Stimulated activated CD8-positive, alpha-beta memory T cell treated with anti-CD3 and anti-CD28 coated beads, Interleukin-4, amount 100 ng/mL, for 48 hours (primary cell): ENCODE measurements at places on chromosomes 12 and 14.

DNA sequence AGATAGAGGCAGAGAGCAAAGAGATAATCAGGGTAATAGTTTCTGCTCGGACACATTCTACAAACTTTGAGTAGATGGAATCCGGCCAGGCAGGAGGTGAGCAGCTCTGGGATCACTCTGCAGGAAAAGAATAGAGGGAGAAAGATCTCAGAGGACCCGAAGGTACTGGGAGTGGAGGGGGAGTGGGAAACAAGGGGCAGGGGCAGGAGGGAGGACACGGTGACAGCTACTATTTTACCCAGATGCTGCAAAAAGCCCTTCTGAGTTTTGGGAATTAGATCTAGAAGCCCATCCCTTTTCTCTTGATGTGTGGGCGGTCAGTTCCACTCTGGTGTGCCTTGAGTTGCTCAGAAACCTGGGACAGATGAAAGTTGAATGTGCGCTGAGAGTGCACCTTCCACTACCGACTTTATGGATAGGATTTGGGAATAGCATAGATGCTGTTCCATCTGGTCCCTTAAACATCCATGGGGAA lies 556 bp downstream of the GPRC5A start:
- no peak for DNase-seq

- no peak for DNase-seq
Observed at GRCh38 chr14:24113379-24113800, 1.2 kb upstream of the DCAF11 start.

- DNase-seq = no peak
Observed at GRCh38 chr14:101909371-101910096, 54.8 kb upstream of the DYNC1H1 start.

DNA sequence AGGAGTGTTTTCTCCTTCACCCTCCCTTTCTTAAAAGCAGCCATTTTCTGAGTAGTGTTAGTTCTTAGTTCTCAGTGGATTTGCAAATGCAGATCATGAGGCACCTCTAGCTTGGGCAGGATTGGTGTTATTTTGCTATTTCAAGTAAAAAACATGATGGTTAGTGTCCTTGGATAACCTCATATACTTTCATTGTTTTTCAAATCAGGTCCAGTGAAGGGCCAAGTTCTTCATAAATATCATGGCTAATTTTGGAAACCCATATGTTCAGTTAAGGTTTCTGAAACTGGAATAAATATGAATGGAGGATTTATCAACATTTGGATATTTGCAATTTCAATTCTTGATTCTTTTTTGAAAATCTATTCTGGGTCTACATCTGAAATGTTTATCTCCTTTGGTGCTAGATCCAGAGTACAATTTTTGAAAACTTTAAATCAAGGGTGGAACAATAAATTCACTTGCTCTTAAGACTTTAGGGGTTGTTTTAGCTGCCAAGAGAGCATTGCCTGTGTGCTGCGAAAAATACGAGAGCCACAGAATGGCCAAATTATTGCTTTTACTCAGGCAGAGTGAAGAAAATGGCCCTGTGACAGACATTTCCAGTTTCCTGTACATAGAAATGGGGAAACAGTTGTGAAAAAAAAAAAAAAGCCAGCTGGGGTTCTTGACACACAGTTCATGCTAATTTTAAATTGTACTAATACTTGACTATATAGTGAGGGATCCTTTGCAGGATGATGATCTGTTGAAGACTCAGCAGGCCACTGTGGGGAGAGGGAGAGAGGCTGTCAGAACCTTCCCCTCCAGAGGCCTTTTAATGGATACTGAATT lies 104.6 kb downstream of the BICD1 start:
- DNase-seq = no peak

- no peak for DNase-seq
Observed at GRCh38 chr14:69464829-69465228, 19.7 kb upstream of the PLEKHD1 start.

DNA sequence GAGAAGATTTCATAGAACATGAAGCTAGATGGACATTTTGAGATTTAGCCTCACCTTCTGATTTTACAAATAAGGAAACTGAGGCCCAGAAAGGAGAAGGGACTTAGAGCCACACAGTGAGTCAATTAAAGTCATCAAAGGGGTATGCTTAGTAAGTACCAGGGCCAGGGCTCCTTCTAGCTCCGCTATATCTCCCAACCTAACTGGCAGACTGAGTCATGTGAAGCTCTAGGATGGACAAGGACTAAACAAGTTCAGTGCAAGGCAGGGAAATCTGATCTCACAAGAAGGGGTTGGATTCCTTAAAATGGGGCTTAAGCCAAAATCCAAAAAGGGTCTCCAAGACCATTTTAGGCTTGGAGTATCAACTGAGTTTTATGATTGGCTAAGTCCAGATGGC lies 215.8 kb downstream of the PHLDA1 start:
- DNase-seq = no peak

DNA sequence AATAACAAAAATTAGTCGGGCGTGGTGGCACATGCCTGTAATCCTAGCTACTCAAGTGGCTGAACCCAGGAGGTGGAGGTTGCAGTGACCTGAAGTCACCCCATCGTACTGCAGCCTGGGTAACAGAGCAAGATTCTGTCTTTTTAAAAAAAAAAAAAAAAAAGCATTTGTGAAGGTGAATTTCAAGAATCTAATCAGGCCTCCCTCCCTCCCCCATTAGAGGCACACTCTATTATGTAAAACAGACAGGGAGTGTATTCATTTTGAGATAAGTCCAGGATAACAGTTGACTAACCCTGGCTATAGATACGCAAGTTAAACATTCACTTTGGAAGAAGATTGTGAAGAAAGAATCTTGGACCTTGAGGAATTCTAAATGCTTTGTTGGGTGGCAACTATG lies 2.9 kb downstream of the RESF1 start:
- DNase-seq = no peak

DNA sequence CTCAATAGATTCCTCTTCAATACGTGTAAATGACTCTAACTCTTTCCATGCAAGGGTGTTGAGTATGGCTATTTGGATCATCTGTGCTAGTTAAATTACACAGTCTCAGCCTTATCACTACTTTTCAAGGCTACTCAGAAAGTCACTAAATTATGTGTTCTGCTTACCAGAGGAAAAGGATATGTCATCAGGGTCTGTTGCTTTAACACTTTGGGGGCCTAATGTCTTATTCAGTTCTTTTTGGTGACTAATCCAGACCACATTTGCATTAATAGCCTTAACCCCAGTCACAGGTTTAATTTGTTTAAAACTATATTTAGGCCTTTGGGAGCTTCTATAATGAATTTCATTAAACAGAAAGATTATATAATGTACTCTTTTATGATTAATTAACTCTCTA lies 649.3 kb downstream of the RPS29 start:
- no peak for DNase-seq

- no peak for DNase-seq
Observed at GRCh38 chr14:74545386-74545785, 51.8 kb downstream of the ISCA2 start.

GRCh38 chr12:958588-959123 lies 9.2 kb upstream of the RAD52 start:
- DNase-seq = no peak

DNA sequence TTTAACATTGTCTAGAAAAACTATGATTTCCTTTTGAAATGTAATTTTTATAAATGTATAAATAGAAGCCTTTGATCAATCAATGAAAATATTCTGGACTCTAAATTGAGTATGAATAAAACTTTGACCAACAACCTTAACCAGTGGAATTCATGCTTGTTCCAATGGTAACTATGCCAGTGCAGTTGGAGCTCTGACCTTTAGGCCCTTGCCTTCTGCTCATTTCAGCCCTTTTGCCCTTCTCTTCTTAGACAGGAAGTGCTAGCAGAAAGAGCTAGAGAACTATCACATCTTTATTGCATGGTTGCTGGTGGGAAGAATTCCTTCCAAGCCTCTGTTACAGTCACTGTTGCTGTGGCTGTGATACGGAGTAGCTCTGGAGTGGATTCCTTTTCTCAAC lies 39.7 kb downstream of the TTC8 start:
- no peak for DNase-seq

DNA sequence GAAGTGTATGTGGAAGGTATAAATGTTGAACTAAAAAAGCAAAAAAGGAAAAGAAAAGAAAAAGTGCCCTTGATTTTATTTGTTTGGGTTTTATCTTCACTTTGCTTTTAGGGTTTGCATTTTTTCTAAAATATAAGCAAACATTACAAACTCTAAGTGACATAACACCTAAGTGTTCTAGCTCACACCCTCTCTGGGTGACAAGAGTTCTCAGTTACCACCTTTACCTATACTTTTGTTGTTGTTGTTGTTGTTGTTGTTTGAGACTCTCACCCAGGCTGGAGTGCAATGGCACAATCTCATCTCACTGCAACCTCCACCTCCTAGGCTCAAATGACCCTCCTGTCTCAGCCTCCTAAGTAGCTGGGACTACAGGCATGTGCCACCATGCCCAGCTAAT lies 13.0 kb downstream of the KLRG1 start:
- DNase-seq = no peak

- DNase-seq = no peak
Observed at GRCh38 chr14:46840944-46841720, 189.6 kb upstream of the RPL10L start.

GRCh38 chr12:45775964-45776363 lies 46.5 kb downstream of the ARID2 start:
- DNase-seq = no peak

- no peak for DNase-seq
Observed at GRCh38 chr14:100421756-100422470, 98.8 kb downstream of the SLC25A47 start.

- no peak for DNase-seq
Observed at GRCh38 chr14:64107438-64107837, 186.7 kb downstream of the ESR2 start.

GRCh38 chr12:46499901-46500300 lies 127.3 kb upstream of the SLC38A2 start:
- DNase-seq = no peak

DNA sequence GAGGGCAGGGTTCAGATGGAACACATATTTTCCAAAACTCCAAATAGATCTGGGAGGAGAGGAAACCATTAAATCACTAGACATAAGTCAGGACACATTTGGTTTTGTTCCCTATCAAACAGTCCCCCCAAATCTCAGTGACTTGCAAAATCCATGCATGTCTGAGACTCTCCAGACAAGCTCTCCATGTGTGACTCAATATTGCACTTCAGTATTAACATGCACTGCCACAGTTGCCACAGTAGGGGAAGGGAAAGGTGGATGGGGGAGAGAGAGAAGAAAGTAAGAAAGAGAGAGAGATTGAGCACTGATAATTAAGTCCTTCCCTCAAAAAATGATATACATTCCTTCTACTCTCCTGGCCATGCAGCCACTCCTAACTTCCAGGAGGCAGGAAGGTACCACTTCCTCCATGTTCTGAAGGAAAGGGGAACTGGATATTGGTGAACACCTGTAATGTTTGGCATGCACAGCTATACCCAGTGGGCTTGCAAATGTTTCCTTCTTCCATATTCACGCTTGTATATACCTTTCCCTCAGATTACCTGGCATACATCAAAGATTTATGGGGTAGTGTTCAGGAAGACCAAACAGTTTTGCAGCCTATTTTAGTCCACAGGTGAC lies 310.0 kb downstream of the ZFP36L1 start:
- no peak for DNase-seq

GRCh38 chr14:94322648-94323570 lies at the start of gene SERPINA6:
TSS of gene SERPINA6 (minus strand) at chr14:94323336. CDS start at chr14:94314648, 8,688 bp downstream.
- DNase-seq = peak; percentile 15

DNA sequence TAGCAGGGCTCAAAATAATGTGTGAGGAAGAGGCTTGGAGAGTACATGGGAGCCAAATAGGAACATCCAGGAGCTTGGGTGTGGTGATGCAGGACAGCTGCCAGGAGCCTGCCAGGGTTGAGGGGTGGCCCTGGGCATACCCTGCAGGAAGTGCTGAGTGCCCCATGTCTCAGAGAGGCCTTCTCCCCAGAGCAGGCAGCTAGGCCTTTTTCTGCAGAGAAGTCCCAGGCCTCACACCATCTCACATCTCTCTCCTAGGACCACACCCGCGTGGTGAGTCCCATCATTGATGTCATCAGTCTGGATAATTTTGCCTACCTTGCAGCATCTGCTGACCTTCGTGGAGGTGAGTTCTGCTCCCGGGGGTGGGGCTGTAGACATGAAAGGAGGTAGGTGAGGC lies 66.9 kb downstream of the ERH start:
- DNase-seq = no peak

GRCh38 chr12:40726366-40726765 lies 34.1 kb downstream of the CNTN1 start:
- DNase-seq = no peak

DNA sequence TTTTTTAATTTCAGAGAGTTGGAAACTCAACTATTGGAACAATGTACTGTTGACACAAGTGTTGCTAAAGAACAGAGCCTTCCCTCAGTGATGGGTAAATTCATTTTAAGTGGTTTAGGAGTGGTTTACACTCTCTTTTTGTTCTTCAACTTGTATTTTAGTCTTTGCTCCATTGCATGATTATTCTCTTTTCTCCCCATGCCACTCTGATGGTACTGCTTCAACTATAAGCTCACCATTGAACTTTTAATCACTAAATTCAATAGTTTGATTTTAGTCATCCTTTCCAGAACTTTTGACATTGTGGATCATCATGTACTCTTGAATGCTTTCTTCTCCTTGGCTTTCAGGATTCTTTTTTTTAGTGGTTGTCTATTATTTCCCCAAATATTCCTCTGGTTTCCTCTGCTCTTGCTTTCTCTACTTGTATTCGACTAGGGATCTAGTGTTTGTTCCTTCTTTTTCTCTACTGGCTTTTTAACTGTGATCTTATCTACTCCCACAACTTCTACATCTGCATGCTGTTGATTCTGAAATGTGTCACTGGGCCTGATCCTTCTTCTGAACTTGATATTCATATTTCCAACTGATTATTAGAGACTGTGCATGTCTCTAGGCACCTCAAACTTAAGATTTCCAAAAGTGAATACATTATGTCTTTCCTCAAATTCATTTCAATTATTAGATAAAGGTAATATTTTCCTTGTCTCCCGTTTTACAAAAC lies 15.4 kb downstream of the ACTR10 start:
- DNase-seq = no peak

DNA sequence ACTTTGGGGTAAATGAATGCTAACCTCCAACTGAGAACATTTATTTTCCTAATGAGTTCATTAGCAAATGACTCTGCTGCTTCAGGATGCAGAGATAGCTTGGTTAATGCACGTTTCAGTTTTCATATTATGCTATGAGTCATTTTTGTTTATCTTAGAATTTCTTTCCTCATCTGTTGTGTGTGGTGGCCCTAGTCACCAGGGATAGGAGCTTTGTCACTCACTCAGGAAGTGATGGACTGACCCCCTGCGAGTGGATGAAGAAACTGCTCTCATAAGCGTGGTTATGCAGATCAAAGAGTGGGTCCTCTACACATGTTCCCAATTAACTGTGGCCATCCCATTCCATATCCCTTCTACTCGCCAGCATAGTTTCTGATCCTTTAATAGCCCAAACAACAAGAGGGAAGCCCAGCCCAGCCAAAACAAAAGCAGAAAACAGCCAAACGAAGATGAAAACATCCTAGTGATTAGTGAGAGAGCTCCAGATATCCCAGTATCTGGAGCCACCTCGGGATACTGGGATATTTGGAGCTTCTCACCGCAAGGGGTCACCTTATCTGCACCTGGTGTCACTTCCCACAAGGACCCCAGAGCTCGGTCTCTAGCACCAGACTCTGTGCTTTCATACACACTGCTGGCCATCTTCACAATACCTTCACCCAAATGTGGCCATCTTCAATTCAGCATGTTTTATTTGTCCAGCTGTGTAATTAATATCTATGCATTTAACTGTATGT lies 8.6 kb downstream of the TC2N start:
- DNase-seq = no peak
